ENCODE measurements at places on chromosomes 6 and 20.

DNA sequence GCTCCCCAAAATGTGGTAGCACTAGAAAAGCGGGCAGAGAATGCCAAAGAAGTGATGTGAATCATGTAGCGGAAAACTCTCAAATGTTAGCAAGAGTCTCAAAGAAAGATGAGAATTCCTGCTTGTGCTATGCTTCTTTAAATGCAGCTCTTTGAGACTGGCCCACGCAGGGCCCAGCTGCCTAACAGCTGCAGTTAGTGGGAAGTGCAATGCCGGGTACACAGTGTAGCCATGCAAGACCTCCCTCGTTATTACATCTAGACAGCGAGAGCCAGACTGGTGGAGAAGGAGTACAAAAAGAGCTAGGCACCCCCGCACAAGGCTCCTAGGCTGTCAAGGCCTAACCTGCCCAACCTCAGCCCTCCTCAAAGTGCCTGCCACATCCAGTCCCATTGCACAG is 201.7 kb upstream of the PRDM1 start:
- no peak for DNase-seq

DNA sequence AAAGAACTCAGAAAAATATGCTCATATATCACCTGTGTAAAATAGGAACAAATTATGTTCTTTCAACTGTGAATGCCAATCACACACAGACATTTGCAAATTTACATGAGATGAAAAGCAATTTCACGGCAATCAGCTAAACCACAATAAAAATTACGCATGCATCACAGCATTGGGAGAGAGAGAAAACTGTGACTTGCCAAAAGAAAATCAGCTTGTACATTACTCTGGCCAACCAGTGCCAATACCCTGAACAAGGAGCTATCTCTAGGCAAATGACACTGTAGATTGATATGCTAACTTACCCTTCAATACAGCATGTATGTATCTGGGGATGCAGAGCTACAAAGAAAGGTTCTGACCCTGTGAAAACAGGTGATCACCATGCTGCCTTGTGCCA is 515.6 kb downstream of the EYS start:
- no peak for DNase-seq

GRCh38 chr6:8446391-8446790 is 11.0 kb upstream of the SLC35B3 start:
- no peak for DNase-seq

DNA sequence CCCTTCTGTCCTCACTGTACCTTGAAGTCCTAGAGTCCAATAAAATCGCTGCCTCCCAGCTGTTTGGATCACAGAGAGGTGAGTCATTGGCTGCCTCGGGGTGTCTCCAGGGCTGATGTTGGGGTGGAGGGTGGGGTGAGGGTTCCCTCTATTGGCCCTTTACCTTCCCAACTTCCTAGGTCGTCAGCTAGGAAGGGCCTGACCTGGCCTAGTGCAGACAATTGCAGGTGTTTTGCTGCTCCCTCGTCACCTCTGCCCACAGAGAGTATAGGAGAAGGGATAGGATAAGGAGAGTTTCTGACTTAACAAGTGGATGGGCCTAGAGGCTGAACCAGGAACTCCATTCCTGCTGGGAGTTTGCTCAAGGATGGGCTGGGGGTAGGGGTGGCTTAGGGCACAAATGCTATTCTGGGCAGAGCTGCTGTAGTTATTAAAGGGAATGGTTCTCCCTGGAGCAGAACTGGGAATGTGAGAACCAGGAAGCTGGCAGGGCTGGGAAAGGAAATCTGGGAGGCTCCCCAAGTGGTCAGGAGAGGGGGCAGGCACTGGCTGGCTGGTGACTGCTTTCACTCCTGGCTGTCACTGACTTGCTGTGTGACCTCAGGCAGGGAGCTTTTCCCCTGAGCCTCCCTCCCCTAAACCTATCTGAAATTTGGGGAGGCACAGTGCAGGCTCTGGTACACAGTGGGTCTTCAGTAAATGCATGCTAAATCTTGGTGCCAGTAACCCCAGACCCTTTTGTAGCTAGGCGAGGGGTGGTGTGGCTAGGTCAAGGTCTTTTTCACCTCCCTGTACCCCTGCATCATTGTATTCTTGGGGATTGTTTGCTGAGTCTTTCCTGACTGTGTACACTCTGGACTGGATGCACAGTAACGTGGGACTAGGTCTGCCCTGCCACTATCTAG is 1.5 kb downstream of the TP53INP2 start:
- no peak for DNase-seq

- no peak for DNase-seq
Measured at GRCh38 chr20:20971810-20972209, 134.3 kb downstream of the LINC00237 start.

GRCh38 chr6:130985115-130985514 is 77.9 kb downstream of the EPB41L2 start:
- DNase-seq = no peak

DNA sequence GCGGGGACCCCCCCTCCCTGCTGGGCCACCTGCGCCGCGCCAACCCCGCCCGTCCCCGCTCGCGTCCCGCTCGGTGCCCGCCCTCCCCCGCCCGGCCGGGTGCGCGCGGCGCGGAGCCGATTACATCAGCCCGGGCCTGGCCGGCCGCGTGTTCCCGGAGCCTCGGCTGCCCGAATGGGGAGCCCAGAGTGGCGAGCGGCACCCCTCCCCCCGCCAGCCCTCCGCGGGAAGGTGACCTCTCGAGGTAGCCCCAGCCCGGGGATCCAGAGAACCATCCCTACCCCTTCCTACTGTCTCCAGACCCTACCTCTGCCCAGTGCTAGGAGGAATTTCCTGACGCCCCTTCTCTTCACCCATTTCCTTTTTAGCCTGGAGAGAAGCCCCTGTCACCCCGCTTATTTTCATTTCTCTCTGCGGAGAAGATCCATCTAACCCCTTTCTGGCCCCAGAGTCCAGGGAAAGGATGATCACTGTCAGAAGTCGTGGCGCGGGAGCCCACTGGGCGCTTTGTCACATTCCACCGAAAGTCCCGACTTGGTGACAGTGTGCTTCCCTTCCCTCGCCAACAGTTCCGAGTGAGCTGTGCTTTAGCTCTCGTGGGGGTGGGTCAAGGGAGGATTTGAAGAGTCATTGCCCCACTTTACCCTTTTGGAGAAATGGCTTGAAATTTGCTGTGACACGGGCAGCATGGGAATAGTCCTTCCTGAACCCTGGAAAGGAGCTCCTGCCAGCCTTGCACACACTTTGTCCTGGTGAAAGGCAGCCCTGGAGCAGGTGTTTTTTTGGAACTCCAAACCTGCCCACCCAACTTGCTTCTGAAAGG is 2.1 kb downstream of the VEGFA start:
- DNase-seq = peak; percentile 67

- no peak for DNase-seq
Measured at GRCh38 chr6:166744223-166745134, 117.4 kb upstream of the RPS6KA2 start.

- no peak for DNase-seq
Measured at GRCh38 chr20:31595654-31596411, 9.3 kb upstream of the ID1 start.

- no peak for DNase-seq
Measured at GRCh38 chr20:50999355-50999754, 23.6 kb downstream of the KCNG1 start.

GRCh38 chr20:53013183-53013582 is 41.0 kb downstream of the TSHZ2 start:
- no peak for DNase-seq

DNA sequence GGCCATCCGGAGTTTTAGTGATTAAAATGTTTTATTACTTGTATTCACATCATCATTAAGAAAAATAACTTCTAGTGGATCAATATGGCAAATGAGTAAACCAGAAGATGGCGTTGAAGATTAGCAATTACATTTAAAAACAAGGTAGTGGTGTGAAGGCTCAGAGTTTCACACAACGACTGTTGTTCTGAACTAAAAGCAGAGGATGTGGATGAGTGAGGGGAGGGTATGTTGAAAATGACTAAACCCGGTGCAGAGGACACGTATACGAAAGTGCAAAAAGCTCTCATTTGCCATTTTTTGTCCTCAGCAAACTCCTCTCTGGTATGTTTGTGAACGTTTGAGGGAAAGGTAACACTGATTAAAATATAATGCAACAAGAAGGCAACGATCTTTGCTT is 1.9 kb upstream of the IRF4 start:
- DNase-seq = no peak

GRCh38 chr6:69623357-69623756 is 173.5 kb downstream of the LMBRD1 start:
- no peak for DNase-seq

DNA sequence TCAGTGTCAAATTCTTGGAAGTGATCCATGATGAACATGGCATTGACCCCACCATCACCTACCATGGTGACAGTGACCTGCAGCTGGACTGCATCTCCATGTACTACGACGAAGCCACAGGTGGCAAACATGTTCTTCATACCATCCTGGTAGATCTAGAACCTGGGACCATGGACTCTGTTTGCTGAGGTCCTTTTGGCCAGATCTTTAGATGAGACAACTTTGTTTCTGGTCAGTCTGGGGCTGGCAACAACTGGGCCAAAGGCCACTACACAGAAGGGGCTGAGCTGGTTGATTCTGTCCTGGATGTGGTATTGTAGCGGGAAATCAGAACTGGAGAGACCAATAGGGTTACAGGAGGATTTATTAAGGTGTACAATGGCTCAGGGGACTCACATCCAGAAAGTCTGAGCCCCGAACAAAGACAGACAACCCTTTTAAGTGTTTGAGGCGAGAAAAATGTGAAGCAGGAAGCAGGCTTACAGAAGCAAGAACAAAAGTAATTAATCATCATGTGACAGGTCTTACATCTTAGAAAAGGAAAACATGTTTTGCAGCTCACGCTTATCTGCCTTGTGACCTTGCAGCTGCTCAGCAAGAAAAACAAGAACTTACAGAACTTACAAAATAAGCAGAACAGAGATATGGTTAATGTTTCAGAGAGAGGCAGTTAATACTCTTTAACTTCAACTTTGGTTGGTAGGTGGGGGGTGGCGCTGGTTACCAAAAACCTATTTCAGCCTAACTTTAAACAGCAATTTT is 58.8 kb upstream of the MOCS1 start:
- no peak for DNase-seq

DNA sequence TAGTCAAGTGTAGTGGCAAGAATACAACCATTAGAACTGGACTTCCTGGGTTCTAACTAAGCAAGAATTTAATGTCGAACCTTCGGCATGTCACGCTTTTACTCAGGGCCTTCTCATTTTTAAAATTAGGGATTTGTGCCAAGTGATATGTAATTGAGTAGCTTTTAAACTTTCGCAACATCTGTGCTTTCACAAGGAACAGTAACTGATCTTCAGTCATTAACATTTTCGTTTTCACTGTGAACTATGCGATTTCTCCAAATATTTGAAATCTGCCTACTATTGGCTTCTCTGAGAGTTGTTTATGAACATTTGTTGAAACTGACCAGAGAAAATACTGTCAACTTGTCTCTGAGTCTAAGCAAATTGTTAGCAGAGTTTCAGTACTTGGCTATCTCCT is 27.6 kb downstream of the GRM1 start:
- DNase-seq = no peak

DNA sequence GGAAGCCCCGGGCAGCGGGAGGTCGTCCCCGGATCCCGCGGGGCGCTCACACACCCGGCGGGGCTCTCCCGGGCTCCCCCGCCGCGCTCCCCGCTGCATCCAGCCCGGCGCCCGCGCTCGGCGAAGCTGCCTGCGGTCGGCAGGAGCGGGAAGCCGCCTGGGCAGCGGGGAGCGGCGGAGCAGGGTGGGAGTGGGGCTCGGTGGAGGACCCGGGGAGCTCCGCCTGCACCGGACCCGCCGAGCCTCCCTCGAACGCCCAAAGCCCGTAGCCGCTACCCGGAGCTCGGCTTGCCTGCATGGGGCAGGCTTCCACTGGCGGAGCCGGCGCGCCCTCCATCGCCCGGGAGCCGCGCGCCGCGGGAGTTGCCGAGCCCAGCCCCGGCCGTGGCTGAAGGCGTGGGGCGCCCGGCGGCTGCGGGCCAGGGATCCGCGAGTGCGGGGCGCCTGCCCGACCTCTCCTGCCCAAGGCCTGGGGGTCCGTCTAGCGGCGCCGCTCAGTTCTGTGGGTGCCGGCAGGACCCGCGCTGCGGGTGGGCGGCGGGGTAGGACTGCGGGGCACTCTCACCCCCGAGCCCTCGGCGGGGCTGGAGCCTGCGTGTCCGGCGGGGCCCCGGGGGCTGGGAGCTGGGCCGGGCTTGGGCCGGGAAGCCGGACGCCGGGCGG is 671 bp downstream of the CDH4 start:
- no peak for DNase-seq

- no peak for DNase-seq
Measured at GRCh38 chr6:147322299-147323162, 118.3 kb downstream of the STXBP5 start.

DNA sequence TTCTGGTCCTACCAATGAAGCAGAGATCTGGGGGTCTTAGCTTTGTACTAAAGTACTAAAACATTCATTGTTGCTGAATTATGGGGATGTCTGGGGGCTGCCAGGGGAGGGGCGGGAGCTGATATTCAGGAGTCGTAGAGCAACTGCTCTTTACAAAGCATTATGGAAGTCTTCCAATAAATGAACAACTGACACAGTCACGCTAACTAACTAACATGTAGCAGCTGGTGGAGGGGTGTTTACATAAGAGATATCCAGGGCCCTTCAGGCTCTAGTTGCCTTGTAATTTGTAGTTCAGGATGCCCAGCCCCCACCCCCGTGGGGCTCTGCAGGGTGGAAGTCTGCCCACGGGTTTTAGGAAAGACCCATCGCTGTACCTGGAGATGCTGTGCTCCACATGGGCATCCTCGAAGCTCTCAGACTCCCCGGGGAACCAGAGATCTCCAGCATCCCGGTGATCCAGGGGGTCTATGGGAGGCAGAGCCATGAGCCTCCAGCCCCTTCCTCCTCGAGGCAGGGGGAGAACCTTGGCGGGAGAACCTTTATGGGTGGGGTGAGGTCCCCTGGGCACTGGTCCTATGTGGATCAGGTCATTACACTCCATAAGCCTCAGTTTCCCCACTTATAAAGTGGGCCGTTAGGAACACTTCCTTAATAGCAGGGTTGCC is 3.4 kb downstream of the TREM2 start:
- no peak for DNase-seq

- no peak for DNase-seq
Measured at GRCh38 chr20:19940988-19941460, 76.1 kb upstream of the NAA20 start.

- DNase-seq = no peak
Measured at GRCh38 chr6:137878486-137879285, 11.6 kb downstream of the TNFAIP3 start.

- no peak for DNase-seq
Measured at GRCh38 chr20:33814238-33814712, 3.1 kb downstream of the CHMP4B start.
